Naive B cell (primary cell): ENCODE measurements at places on chromosomes 11 and 22. TPM values are rescaled to one million over a fixed set of nuclear protein-coding genes. Genes with fewer than 3 reads are reported as not detected.

GRCh38 chr11:112227471-112227870, 1.2 kb downstream of the PTS start:
- DNase-seq: no peak

DNA sequence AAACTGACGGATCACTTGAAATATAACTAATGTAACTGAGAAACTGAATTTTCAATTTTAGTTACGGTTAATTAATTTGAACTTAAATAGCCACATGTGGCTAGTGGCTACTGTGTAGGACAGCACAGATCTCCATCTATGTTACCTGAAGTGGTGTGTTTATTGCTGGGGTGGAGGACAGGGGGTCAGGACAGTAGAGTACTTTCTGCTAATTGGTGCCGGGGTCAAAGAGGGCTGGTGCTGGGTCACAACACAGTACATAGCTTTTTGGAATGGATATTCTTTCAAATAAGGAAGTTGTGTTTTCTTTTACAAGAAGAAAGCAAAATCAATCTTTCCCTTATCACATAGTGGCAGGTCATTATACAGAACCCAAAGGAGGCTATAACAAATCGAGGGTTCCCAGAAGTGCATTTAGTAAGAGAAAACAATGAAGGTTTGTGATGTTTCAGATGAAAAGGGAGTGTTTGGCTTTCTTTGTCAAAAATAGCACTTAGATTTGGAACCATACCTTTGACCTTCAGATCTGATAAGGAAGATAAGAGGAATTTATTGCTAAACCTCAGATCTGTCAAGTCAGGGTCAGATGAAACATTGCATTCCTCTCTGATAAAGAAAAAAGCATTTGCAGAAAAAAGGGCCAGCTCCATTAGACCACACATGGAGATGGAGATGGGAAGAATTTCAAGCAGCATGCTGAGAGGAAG, 384.5 kb downstream of the AASDHPPT start:
- DNase-seq: no peak

The DNAJB7 gene
- polyA plus RNA-seq: 0.20 TPM

The CTSC gene
- 34.4 TPM for polyA plus RNA-seq

The OR56A1 gene
- polyA plus RNA-seq: not detected

The KIRREL3 gene
- polyA plus RNA-seq: not detected

- DNase-seq: no peak
Measured at GRCh38 chr11:66011785-66012303, at the start of gene CST6. TSS of gene CST6 (plus strand) at chr11:66012008. CDS start at chr11:66012045, 37 bp downstream.

The HOATZ gene
- polyA plus RNA-seq: not detected

DNA sequence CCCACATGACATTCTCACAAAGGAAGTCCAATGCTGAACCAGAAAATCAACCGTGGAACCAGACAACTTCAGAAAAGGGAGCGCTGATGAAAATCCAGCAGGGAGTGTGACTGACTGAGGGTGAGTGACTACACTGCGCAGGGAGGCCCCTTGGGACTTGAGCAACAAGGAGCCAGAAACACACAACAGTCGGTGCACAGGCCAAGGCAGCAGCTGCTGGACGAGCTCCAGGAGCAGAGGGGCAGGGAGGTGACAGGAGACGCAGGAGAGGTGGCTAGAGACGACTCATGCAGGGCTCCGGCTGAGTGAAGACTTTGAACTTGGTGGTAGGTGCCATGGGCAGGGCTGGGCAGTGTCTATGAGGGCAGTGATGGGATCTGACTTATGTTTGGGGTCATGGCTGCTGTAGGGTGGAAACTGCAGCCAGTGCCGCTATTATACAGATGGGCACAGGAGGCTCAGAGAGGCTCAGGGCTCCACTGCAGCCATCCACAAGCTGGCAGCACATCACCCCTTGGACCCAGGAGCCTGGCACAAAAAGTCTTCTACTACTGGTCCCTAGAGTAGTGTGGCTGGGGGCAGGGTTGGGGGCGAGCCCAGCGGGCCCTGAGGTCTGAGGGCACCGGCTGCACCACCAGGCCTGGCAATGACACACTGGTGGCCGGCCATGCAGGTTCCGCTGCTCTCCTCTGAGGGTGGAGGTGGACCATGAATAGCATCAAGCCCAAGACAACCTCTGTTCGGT, 10.3 kb upstream of the FADD start:
- no peak for DNase-seq

GRCh38 chr11:10181811-10182210, 112.2 kb downstream of the SBF2 start:
- no peak for DNase-seq

The IRF7 gene
- polyA plus RNA-seq: 57.2 TPM

GRCh38 chr11:119952441-119952840, 185.5 kb downstream of the TRIM29 start:
- DNase-seq: no peak

DNA sequence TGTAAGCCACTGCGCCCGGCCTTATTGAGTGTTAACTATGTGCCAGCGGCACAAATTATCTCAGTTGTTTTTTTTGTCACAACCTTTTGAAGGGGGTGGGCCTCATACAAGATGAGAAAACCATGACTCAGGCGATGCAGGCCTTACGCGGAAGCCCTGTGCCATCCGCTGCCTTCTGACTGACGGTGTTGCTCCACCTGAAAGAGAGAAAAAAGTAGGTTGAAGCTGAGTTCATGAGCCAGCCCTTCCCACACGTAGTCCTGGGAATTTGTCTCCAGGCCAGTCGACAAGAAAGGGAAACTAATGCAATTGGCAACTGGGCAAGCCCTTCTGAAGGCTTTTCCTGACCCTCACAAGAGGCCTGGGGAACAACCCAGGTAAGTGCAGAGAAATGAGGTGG, 96.9 kb upstream of the CRYBB3 start:
- no peak for DNase-seq

DNA sequence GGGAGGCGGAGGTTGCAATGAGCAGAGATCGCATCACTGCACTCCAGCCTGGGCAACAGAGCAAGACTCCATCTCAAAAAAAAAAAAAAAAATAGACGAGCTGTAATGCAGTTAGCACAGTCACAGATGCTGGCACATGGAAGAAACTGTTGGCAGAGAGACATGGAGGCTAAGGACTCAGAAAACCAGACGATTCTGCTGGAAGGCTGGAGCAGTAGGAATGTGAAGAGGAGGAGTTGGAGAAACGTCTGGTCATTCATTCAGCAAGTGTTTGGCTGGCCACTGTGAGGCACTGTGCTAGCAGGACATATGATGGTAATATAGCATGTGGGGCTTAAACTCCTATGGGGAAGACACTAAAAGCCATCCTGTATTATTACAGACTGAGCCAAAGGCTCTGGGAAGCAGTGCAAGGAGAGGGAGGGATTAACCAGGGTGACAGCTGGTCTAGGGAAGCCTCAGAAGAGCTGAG, 5.0 kb downstream of the UQCR10 start:
- no peak for DNase-seq

The LRRC74B gene
- not detected for polyA plus RNA-seq
